ENCODE measurements at places on chromosomes 13 and 19. TPM values are rescaled to one million over a fixed set of nuclear protein-coding genes. Genes with fewer than 3 reads are reported as not detected.

Gene CYP2F1
- polyA plus RNA-seq, result not detected

Gene GARIN5A
- polyA plus RNA-seq, result 0.32 TPM

Gene CATSPERD
- polyA plus RNA-seq, result not detected

Gene CEACAM20
- polyA plus RNA-seq, result not detected

Gene ARHGEF1
- 19.5 TPM for polyA plus RNA-seq

Gene ERICH6B
- not detected for polyA plus RNA-seq

Gene ZNF615
- polyA plus RNA-seq, result 5.0 TPM

Gene SYNE4
- polyA plus RNA-seq, result 0.14 TPM

Gene ZNF772
- 6.6 TPM for polyA plus RNA-seq

Gene SUGP2
- 44.2 TPM for polyA plus RNA-seq

Gene OR7C2
- not detected for polyA plus RNA-seq

Gene TNFAIP8L1
- polyA plus RNA-seq, result 4.1 TPM

Gene SOX21
- not detected for polyA plus RNA-seq

Gene ZNF28
- polyA plus RNA-seq, result 11.3 TPM

Measured in AG04450 (cell line).